Activated CD4-positive, CD25-positive, alpha-beta regulatory T cell (primary cell): ENCODE measurements at places on chromosomes 1 and 21.

DNA sequence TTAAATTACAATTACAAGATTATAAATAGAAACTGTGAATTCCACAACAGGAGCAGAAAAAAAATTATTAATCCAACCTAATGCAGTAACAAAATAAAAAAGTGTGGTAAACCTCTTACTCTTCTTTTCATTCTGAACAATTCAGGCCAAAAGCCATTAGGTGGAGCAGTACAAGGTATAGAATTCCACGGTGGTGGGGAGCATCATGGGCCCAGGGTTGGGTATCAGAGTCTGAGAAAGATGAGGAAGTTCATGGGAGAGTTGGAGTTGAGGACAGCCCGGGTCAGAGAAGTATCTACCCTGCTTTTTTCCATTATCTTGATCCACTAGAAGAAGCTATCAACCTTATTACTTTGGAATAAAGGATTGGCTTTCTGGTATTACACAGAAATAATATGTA, 586.9 kb downstream of the AGBL4 start:
- DNase-seq = no peak

DNA sequence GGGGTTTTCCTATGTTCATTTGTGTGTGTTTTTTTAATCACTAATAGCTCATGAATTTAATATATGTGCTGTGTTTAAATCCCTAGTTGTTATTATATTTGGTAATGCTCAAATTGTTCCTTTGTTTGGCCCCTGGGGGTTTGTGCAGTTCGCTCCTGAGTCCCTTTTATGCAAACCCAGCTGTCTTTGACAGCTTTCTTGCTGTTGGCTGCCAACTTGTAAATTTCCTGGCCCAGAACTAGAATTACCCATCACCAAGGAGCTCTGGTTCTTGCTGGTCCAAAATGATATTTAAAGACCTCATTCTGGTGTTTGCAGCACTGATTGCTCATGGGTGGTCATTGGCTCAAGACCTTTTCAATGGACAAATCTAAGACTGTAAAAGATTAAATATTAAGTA, 39.6 kb upstream of the PGBD5 start:
- no peak for DNase-seq

GRCh38 chr1:53354119-53354518, 26.2 kb upstream of the LRP8 start:
- DNase-seq = no peak

DNA sequence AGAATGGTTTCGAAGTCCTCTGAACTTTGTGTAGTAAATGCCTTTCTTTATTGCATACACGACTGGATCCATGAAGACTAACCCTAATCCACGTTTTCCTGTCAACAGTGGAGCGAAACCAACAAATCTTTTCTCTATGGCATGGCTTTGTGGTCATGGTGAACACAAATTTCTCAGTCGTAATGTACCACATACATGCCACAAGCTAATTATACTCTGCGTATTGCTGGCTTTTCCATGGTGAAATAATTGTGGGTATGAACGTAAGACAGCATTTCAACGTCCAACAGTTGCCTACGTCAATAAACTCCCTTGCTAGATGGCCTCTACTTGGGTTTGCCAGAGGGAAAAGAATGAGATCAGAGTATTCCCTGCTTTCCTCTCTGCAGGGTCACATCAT, 27.5 kb downstream of the INTS7 start:
- no peak for DNase-seq

- no peak for DNase-seq
These were observed 301.2 kb downstream of the DUSP10 start for GRCh38 chr1:221440658-221441057.

GRCh38 chr1:223700388-223700918, 11.9 kb upstream of the CAPN2 start:
- no peak for DNase-seq

- DNase-seq = no peak
These were observed 6.4 kb downstream of the CD58 start for GRCh38 chr1:116564426-116564825.

- no peak for DNase-seq
These were observed at the start of gene CROCC for GRCh38 chr1:16921391-16922185. TSS of gene CROCC (plus strand) at chr1:16921931. CDS start at chr1:16922019, 88 bp downstream.

- no peak for DNase-seq
These were observed 550.2 kb downstream of the LMO4 start for GRCh38 chr1:87878873-87879272.

GRCh38 chr1:81702903-81703302, 97.8 kb upstream of the ADGRL2 start:
- DNase-seq = no peak

- DNase-seq = no peak
These were observed 55.9 kb downstream of the DAB1 start for GRCh38 chr1:57367945-57368344.

DNA sequence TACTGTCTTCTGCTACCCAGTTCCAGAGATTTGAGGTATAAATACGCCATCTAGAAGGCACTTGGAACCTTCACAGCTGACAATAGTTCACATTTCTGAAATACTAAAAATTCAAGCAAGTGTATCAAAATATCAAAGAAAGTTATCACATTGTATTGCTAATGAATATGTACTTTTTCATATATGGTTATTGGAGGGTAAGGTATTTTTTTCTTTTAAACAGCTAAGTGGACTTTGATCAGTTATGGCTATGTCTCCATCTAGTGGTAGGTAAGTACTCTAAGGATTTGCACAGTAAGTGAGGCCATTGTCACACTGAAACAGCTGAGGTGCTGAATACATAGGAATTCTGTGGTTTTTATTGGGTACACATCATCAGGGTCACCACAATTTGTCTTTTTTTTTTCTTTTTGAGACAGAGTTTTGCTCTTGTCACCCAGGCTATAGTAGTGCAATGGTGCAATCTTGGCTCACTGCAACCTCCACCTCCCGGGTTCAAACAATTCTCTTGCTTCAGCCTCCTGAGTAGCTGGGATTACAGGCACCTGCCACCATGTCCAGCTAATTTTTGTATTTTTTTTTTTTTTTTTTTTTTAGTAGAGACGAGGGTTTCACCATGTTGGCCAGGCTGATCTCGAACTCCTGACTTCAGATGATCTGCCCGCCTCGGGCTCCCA, 49.1 kb upstream of the CR2 start:
- no peak for DNase-seq

- no peak for DNase-seq
These were observed 1.4 kb upstream of the SLC19A2 start for GRCh38 chr1:169487133-169487532.

DNA sequence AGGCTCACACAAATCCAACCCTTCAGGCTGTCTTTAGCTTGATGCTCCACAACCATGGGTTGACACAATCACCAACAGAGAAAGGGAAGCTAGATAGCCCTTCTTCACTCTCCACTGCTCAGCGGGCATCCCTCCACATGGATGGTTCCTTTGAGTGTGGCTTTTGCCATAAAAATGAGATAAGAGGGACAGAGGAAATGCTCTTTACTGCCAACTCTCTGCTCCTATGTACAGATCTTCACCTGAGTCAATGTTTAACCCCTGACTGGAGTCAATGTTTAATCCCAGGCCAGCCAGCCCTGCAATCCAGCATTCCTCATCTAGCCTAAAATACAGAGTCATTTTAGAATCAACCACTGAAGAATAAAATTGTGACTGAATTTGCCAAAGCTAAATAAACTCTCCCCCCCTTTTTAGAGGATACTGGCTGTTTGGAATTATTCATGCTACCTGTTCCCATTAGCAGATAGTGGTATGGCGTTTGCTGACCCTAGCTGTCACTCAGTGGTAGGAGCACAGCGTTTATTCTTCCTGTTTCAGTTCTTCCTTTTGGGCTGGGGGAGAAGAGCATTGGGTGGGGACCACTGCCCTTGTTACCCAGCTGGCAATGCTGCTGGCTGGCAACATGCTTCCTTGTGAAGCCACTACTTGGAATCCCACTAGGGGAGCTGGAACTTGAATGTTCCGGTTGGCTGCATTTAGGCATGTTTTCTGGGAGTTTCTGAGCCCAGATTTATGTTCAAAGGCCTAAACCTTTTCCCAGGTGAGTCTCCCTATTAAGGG, 5.2 kb upstream of the PIGR start:
- no peak for DNase-seq

DNA sequence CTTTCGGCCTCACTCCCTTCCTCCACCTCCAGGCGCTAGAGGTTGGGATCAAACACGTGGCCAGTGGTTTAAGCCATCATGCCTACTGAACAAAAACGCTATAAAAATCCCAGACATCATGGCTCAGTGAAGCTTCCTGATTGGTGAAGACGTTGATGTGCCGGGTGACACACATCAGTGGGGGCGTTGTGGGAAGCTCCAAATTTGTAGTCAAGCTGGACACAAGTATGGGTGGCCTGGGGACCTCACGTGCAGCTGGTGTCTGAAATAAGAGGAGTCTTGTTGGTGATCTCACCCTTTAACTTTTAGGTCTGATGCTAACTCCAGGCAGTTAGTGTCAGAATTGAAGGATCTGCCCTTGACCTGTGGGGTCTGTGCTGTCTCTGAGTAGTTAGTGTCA, 6.7 kb downstream of the CFAP298 start:
- no peak for DNase-seq

GRCh38 chr21:46226920-46227599, 1.5 kb downstream of the LSS start:
- no peak for DNase-seq

- DNase-seq = no peak
These were observed 329.0 kb upstream of the DAB1 start for GRCh38 chr1:57752843-57753242.

DNA sequence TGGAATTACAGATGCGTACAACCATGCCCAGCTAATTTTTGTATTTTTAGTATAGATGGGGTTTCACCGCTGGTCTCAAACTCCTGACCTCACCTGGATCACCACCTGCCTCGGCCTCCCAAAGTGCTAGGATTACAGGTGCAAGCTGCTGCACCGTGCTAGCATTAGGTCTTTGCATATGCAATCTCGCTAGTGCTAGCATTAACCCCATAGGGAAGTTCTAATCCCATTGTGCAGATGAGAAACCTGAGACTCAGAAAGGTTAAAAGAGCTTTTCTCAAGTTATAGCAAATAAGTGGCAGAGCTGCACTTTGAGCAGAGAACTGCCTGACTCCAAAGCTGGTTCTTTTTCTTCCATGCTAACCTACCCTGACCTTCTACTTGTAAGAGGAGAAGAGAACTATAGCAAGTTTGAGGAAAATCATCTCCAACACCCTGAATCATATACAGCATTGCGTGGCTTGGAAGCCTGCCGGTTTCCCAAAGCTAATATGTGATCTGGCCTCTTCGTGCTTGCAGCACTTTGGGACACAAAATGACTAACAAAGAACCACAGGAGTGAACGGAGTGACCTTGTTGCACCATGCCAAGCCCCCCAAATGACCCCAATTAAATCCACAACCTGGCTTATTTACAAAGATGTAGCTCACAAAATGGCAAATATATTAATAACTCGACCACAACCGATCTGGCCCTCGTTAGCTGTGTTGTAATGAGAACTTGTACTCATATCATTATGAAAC, 185.1 kb downstream of the TM2D1 start:
- DNase-seq = no peak

GRCh38 chr1:165080253-165080896, 276.1 kb downstream of the LMX1A start:
- DNase-seq = no peak

DNA sequence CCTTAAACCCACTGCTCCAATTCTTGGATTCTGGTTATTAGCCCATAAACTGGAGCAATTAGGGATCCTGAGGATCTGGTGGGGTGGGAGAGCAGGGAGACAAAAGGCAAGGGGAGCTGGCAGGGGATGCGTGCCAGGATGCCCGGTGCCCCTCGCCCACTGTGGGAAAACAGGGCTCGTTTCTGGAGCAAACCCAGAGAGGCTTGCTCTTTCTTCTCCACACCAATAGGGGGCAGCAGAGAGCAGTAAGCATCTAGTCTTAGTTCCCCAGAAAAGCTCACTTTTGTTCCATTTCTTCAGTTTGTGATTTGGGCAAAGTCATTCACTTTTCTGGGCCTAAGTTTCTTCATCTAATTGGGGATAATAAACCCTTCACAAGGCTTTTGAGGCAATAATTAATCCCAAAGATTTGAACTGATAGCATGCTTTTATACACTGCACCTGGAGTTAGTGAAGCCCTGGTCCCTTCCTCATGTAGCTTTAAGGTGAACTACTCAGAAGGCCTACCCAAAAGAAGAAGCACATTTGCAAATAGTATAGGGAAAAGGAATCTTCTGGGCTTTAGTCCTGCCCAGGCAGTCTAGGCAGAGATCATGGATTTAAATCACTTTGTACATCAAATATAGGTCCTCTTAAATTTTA, 160.6 kb upstream of the USP24 start:
- DNase-seq = no peak

GRCh38 chr1:87204921-87205320, 123.8 kb upstream of the LMO4 start:
- DNase-seq = no peak

DNA sequence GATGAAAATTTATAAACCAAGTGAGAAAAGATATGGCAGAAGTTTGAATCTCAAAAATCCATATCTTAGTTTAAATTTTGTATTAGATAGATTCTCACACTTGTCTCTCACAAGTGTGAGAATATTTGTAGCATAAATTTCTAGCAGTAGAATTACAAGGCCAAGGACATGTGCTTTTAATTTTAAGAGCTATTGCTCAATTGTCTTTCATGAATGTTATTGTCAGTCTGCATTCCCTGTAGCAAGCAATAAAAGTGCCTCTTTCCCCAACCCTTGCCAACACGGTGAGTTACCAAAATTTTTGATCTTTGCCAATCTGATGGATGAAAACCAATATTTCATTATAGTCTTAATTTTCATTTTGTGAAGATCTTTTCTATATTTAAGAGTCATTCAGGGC, 64.0 kb downstream of the CTH start:
- no peak for DNase-seq

DNA sequence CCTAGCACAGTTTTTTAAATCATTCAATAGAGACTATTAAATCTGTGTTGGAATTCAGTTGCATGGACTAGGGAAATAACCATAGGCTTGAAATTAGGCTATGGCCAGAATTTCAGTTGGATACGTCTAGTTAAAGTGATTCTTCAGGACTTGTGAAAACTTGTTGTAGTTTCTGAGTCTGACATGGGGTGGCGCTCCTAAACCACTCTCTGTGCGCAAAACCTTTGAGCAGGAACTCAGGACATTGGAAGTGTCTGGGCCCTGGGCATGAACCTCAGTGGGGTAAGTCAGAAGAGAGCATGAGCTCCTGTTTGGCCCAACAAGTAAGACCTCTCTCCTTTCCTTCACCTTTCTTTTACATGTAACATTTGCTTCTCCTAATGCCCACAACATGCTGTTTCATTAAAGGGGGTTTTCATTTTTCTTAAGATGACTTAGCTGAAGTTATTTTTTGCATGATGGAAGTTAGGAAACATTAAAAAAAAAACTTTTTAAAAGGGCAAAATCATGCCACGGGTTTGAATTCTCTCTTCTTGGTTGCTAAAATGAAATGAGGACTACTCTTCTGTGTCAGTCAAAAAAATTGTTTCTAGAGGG, 17.1 kb upstream of the CCDC190 start:
- DNase-seq = no peak

GRCh38 chr21:44397431-44398031, 44.1 kb downstream of the TRPM2 start:
- DNase-seq = no peak

DNA sequence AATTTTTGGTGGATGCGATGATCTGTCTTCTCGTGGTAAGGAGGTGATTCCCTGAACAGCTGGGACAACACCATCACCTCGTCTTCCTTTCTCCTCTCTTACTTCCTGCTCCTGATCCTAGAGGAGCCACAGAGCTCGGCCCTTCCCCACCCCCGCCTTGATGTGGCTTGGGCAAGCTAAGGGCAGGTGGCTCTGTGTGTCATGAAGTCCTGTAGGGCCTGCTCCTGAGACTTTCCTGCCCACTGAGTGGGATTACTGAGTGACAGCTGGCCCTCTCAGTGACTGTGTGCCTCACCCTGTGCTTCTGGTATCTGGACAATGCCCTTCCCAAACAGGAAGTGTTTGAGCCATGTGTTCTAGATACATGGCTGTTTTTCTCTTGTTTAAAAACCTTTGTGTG, 153.0 kb downstream of the KCNJ6 start:
- DNase-seq = no peak
